ENCODE measurements at places on chromosomes 1 and 21. TPM values are rescaled to one million over a fixed set of nuclear protein-coding genes. Genes with fewer than 3 reads are reported as not detected.

GRCh38 chr21:39750670-39751069, 5.7 kb downstream of the IGSF5 start:
- DNase-seq = no peak
- no peaks in the 10 kb centered on the region for H3K36me3 ChIP-seq
- no peaks in the 10 kb centered on the region for H3K4me1 ChIP-seq
- no peaks in the 10 kb centered on the region for H3K27me3 ChIP-seq

GRCh38 chr1:154874465-154874864, 4.4 kb upstream of the KCNN3 start:
- no peak overlapping the region for H3K4me3 ChIP-seq
- no peaks in the 10 kb centered on the region for H3K36me3 ChIP-seq
- no peak for DNase-seq
- H3K4me1 ChIP-seq = peaks cover 29% of the 10 kb centered on the region
- H3K27me3 ChIP-seq = peaks cover 22% of the 10 kb centered on the region

DNA sequence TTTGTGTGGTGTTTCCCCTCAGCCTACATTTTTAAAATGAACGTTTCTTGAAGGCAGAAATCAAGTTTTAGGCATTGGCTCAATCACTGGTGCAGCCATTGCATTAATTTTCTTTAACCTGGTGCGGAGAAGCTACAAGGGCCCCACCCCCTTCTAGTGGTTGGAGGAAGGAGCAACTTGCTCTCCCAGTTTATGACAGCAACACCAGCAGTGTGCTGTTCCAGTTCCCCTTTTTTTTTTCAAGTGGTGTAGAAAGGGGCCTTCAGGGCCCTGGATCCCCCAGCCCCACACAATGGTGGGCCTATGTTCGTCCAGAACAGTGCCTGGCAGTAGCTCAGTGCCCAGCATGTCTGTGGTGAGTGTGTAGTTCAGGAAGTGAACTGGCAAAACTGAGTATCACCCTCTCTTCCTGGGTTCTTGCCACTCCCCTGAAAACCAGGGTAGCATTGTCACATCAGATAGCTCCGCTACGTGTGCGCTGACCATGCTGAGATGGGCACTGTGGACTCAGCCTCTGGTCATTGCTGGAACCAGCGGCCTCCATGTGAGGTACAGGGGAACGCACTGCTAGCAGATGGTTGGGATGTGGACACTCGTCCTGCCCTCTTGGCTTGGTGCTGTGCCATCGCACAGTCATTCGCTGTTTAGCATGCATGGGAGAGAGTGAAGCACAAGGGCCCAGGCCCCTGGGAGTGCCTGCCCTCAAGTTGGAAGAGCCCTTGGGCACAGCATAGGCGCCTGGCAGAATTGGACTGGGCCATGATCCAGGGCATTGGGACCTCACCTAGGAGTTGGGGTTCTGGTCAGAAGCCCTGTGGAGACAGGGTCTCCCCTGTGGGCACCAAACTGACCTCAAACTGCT, 7.2 kb downstream of the ARF1 start:
- H3K27me3 ChIP-seq = no peaks in the 10 kb centered on the region
- peaks cover 75% of the 10 kb centered on the region for H3K4me1 ChIP-seq
- peak overlapping the region; percentile 36 for H3K27ac ChIP-seq
- DNase-seq = no peak

The CYP4A22 gene
- total RNA-seq = not detected

The ROR1 gene
- total RNA-seq = not detected

Data from activated T-cell treated with anti-CD3 and anti-CD28 coated beads, Interleukin-2, amount 50 U/mL, for 72 hours (primary cell).